GM04503 (cell line): ENCODE measurements at places on chromosomes 3 and 15.

GRCh38 chr3:161343986-161344385, 27.3 kb downstream of the SPTSSB start:
- DNase-seq = no peak

DNA sequence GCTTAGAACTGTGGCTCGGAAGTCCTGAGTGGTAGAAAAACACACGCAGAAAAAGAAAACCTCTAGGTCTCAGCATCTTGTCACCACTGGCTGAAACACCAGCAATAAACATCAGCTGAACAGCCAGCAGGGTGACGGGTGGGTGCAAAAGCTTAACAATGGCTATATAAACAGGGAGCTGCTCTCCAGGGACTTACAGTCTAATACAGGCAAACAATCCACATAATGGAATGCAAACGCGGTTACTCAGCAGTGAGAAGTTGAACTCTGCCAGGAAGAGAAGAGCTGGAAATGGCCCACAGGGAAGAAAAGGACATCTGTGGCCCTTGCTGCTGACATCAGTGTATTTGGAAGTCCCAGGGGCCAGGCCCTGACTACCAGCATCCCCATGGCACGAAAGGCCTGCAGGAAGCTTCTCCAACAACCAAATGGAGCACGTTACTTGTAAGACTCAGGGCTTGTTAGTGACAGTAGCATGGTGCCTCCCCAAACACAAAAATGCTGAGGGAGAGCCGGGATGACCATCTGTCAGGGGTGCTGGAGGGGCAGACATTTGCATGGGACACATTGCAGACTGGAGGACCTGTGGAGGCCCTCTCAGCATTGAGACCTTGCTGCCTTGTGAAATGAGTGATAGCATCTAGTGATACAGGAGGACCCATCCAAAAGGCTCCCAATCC, 3.0 kb downstream of the HEG1 start:
- DNase-seq = peak; percentile 95

DNA sequence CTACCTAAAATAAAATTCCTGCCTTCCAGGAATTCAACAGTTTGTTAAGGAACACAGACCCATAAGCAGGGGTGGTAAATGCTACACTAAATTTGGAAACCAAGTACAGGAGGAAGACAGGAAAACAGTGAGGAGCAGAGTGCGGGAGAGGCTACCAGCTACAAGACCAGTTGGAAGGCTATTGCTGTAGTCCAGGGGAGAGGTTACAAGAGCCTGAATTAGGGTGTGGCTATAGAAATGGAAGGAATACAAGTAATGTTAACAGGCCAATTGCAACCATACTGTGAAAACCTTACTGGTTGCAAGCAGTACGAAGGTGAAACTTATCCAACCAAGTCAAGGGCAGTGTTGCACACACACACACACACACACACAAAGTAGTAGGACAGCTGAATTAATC, 880 bp upstream of the ARMC8 start:
- DNase-seq = no peak

DNA sequence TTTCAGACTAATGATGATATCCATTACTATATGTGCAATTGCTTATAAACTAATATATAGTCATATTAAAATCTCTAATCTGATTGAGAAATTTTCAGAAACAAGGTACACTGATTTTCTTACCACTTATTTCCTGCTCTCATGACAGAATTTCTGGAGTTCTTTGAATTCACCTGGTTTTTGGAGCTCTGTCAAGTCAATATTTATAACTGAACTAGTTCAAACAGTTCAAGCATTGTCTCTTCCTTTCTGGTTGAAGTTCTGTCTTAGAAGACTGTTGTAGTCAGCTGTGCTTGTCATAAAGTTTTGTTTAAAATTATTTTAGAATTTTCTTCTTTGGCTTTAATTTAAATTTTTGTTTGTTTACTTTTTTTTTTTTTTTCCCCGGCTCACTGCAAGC, 239.9 kb upstream of the CTDSPL start:
- no peak for DNase-seq

GRCh38 chr3:167728176-167728575, 6.5 kb downstream of the PDCD10 start:
- peak; percentile 39 for DNase-seq

DNA sequence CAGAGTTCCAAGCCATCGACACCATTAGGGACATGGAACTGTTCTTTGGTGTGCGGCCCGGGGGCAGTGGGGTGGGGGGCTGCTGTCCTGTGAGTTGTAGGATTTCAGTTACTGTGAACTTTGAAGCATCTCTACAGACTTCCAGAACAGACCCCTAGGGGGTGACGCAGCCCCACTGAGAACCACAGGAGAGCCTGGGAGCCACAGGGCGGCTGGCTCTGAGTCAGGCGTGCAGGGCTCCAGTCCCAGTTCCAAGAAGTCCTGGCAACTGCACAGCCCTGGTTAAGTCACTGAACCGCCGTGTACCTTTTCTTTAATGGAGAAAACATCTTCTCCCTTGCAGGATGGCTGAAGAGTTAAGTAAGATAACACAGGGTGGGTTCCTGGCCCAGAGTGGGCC, 23.5 kb upstream of the LRTM1 start:
- no peak for DNase-seq

DNA sequence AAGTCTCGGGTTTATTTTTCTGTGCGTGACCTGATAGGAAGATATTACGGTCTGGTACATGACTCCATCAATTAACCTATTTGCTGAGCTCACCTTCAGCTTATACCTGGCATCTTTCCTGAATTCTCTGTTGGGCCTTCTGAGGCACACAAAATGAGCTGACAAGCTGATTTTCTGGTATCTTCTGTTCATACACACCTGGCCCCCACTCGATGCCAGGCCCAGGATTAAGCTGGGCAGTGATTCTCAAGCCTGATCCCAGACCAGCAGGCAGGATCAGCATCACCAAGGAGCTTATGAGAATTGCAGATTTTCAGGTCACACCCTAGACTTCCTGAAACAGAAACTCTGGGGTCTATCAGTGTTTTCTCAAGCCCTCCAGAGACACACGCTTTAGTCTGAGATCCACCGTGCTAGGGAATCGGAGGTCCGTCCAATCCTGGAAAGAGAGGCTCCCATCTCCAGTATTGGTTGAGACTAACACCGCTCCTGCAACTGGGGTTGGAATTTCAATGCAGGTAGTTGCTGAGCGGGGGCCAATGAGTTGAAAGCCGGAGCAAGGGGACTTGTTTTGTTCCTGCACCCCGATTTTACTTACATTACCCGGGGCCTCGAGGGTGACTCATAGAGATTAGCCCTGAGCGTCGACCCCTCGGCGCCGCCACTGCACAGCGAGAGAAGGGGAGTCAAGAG, 636 bp upstream of the EIF1B start:
- no peak for DNase-seq

GRCh38 chr15:74804935-74805334, 7.7 kb upstream of the LMAN1L start:
- DNase-seq = no peak
